ENCODE measurements at places on chromosomes 1 and 21. TPM values are rescaled to one million over a fixed set of nuclear protein-coding genes. Genes with fewer than 3 reads are reported as not detected.

The HMGCS2 gene
- total RNA-seq: 0.96 TPM

The RCSD1 gene
- total RNA-seq: 37.5 TPM

The ZBTB8OS gene
- 27.7 TPM for total RNA-seq

The ATP1A4 gene
- not detected for total RNA-seq

The TMOD4 gene
- total RNA-seq: not detected
